Upper lobe of right lung (tissue), 1 donor: ENCODE measurements at places on chromosomes 3 and 15. TPM values are rescaled to one million over a fixed set of nuclear protein-coding genes. Genes with fewer than 3 reads are reported as not detected.

- DNase-seq: no peak
These were observed 48.6 kb downstream of the LPP start for GRCh38 chr3:188202358-188203138.

The DVL3 gene
- 54.1 TPM for total RNA-seq

The ERC2 gene
- total RNA-seq: 1.4 TPM

DNA sequence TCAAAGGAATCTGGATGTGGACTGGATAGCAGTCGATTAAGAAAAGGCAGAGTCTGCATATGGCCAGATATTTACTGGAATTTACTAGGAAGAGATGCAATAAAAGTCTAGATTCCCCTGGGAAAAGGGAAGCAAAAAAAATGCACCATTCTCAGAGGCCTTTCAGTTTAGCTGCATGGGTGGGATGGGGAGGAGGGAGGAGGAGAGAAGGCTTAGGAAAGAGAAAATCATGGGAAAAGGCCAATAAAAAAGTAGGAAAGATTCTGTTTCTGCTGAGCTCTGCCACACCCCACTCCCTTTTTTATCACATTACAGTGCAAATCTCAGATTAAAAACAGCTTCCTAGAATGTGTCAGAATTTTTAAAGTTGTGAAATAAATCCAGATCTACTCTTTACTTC is 103.6 kb downstream of the ADAMTS9 start:
- DNase-seq: no peak

DNA sequence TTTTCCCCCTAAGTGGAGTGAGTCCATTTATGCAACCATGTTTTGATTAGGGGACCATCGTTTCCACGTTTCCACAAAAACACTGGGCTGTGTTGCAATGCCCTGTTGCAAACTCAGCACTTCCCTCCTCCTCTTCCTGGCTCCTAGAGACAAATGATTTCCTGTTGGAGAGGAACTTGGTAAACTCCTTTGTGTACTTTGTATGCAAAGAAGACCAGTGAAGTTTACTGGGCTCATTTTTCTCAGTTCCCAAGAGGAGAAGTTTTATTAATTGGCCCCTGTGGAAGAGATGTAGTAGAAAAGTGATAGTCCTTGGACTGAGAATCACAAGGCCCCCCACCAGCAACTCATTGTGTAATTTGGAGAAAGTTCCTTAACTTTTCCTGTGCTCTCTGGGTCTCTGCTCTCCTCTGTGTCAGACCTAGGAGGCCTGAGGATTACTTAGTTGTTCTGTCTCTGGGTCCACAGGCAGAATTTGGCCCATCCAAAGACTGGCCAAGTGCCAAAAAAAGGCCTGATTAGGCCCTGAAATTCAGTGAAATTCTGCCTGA is 95.0 kb downstream of the ATG7 start:
- no peak for DNase-seq

The NPAP1 gene
- total RNA-seq: 0.17 TPM

The TTC21A gene
- 11.6 TPM for total RNA-seq

The ALPK3 gene
- total RNA-seq: 21.0 TPM

DNA sequence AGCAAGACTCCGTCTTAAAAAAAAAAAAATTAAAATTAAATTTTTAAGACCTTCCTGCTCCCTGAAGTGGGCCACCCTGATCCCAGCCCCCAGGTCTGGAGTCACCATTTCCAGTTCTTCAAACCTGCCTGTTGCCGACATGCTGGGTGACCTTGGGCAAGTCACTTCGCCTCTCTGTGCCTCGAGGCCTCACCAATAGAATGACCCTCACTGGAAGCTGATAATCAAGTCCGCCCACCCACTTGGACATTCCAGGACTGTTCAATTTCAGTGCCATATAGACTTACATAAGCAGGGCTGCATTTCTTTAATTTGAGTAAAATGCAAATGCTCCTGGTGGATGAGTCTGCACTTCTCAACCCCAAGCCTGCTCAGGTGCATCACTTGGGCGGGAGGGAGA is 39.3 kb upstream of the FURIN start:
- DNase-seq: no peak

GRCh38 chr3:143158014-143158988 is 38.7 kb downstream of the CHST2 start:
- DNase-seq: no peak

DNA sequence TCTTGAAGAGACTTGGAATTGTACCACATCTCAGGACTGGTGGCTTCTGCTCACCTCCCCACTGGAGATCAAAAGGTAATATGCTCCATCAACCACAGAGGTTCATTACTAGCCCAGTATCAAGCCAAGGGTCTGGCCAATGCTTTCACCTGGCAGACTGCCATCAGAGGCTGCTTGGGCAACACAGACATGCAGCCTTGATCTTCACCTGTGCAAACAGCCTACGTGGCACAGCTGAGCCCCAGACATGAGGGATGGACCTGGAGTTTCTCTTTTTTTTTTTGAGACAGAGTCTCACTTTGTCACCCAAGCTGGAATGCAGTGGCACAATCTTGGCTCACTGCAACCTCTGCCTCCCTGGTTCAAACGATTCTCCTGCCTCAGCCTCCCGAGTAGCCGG is 105.6 kb upstream of the HES1 start:
- no peak for DNase-seq

DNA sequence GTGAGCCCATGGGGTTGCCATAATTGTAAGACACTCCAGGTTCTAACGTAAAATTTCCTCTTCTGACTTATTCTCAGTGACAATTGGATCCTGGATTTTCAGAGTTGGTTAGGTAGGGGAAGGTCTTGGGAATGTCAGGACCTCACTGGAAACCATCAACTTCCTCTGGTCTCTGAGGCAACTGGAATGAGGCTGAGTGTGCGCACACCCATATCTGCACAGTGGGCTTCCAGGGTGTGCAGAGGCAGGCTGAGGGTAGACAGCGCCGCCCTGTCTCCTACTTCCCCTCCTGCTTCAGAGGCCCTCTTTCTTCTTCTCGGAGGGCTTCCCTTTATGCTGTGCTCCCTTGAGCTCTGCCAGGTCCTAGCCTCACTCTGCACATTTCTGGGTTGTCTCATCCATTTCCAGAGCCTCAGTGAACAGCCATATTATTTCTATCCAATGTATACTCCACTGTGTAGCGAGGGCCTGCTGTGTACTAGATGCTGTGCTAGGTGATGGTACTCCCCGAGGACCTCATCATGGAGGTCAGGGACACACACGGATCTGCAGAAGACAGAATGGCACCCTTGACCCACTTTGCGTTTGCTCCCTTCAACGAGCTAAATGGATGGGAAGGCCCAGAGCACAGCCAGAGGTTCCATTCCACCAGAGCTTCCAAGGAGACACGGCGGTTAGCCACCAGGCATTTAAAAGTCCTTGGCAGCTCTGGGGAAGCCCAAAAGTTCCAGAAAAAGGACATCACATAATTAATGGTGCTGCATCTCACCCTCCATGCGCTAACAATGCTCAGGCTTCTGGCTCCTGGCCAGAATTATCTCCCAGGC is 18.3 kb downstream of the ACAA1 start:
- DNase-seq: no peak

- no peak for DNase-seq
These were observed 290.9 kb downstream of the LSAMP start for GRCh38 chr3:116154389-116154788.

DNA sequence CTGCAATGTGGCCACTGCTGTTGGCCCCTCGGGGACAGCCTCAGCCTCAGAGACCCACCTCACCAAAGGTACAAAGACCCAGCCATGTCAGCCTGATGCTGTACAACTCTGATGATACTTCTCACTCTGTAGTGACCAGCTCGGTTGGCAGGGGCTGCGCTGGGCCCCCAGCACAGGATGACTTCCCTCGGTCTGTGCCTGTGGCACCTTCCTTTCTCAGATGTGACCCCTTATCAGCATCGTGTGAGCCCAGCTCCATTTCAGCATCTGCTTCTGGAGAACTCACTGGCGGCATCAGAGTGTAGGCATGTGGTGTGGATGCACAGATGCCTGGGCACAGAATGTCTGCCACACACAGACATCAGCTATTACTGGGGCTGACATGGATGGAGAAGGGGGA is 25.1 kb upstream of the CTXND1 start:
- DNase-seq: no peak

The TMEM207 gene
- not detected for total RNA-seq

DNA sequence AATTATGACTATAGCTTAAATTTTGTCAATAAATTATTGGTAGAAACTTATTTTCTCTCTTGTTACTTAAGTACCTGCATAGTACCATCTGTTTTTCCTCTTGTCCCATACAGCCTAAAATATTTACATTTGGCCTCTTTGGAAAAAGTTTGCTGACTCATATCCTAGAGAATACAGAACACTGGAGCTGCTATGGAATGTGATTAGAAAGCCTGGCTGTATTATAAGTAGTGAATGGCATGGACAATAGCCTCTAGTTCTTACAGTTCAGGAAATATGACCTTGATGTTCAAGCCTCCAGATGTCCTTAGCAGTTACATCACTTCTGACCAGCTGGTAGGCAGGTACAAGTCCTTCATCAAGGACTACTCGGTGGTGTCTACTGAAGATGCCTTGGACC is 28.3 kb downstream of the ST8SIA2 start:
- no peak for DNase-seq

The CPN2 gene
- total RNA-seq: not detected

- DNase-seq: no peak
These were observed 2.5 kb downstream of the TMEM266 start for GRCh38 chr15:76062286-76062685.
